Foreskin keratinocyte (primary cell): ENCODE measurements at places on chromosomes 2 and 18. TPM values are rescaled to one million over a fixed set of nuclear protein-coding genes. Genes with fewer than 3 reads are reported as not detected.

GRCh38 chr2:69652206-69652605 is 8.7 kb upstream of the AAK1 start:
- peak; percentile 98 for DNase-seq

DNA sequence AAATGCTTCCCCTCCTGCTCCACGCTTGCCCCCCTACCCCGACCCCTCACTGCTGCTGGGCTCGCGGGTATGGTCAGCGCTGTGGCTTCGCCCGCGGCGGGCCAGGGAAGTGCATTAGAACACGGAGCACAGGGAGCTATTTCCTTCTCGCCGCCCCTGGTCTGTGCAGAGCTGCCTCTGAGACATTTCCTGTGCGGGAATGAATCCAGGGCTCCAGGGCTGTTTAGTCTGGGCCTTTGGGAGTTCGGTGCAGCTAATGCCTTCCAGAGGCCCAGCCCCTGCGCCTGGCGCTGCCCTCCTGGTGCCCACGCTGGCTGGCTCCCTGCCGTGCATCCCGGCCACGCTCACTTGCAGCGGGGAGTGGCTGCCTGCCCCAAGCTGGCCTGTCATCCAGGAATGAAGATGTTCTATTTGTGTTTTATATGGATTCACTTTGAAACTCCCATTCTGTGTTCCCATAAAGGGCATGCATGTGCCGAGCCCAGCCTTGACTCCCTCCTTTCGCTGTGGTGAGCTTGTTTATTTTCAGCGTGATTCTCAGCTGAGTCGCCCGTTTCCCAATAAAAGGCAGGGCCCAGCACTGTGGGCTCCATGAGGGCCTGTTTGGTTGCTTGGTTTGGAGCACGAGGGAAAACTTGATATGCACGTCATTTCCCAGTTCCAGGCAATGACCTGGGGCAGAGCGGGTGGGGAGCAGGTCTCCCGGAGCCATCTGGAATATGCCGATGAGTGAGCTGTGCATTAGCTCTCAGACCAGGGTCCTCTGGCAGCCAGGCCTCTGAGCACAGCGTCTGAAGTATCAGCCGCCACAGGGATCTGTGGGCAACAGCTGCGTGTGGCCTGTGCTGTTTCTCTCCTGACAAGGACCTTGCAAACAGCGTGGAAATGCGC is 42.7 kb downstream of the SH3RF3 start:
- peak; percentile 15 for DNase-seq

DNA sequence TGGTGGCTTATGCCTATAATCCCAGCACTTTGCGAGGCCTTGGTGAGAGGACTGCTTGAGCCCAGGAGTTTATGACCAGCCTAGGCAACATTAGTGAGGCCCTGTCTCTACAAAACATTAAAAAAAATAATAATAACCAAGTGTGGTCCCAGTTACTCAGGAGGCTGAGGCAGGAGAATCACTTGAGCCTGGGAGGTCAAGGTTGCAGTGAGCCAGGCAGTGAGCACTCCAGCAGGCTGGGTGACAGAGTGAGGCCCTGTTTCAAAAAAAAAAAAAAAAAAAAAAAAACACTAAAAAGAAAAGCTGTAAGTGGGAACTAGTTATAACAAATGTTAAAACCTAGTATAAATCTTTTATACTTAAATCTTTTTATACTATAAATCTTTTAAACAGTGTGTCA is 146.2 kb upstream of the ITGA4 start:
- DNase-seq: no peak

DNA sequence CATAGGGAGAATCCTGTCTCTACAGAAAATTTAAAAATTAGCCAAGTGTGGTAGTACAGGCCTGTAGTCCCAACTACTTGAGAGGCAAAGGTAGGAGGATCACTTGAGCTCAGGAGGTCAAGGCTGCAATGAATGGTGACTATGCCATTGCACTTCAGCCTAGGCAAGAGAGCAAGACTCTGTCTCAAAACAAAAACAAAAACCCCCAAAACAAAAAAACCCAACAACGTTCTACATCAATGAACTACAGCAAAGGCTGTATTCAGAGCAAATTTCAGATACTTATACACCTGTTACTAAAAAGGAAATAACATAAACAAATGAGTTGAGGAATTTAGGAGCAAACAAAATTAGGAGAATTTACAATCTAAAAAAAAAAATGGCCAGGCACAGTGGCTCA is 22.6 kb downstream of the YES1 start:
- DNase-seq: no peak

DNA sequence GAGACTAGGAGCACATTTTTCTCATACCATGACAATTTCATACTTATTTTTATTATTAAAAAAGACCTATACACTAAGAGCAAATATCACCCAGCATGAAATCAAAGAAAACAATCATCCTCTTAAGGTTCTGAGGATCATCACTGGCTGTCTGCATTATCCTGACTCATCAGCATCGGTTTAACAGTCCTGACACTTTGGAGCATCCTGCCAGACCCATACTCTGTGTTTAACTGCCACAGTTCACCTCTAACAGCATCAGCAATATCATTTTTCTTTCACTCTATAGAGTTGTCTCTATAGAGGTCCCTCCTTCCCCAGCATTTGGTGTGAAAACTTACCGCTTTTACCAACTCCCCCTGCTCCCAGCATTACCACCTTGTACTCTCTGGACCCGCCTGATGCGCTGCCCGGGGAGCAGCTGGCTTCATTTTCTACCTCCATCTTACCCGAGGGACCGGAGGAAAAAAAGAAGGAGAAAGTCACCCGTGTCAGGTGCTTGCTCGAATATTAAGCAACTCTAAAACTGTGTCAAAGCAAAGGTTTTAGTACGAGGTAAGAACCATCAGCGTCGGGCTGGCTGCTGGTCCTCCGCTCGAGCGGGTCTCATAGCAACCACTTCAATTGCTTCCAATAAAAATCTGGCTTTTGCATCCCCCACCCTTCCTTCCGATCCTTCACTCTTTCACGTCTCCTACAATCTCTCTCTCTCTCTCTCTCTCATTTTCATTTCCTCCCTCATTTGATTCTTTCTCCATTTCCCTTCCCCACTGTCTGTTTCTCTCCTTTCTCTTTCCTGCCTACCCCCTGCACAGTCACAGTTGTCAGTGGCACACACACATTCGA is at the start of gene RIT2:
RIT2 (minus strand) TSS at position 610 of the 846 bp plus-strand sequence.
- DNase-seq: no peak

DNA sequence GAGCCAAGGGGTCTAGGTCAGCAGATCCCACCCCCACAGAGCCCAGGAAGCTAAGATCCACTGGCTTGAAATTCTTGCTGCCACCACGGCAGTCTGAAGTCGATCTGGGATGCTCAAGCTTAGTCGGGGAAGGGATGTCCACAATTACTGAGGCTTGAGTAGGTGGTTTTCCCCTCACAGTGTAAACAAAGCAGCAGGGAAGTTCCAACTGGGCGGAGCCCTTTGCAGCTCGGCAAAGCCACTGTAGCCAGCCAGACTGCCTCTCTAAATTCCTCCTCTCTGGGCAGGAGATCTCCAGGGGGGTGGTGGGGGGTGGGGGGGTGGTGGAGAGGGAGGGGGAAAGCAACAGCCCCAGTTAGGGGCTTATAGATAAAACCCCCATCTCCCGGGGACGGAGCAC is 419.5 kb downstream of the NUP35 start:
- DNase-seq: no peak

- DNase-seq: peak; percentile 71
Measured at GRCh38 chr2:163341426-163341825, 394.4 kb downstream of the FIGN start.

DNA sequence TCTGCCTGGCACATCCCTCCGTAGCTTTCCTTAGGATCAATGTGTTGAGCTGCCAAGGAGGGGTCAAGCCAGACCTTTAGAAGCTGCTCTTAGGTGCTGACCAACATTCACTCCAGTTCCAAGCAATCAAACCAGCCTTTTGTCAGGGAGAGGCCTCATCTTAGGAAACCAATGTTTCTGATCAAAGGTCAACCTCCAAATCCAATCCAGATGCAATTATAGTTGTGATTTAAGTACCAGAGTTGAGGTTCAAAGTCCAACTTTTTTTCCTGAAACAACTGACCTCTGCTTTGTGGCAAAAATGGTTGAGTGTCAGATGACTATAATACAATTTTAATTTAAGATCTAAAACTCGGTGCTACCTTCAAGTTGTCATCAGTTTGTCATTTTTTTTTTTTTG is 303.4 kb downstream of the ALK start:
- DNase-seq: no peak

GRCh38 chr2:181411105-181411849 is 45.9 kb upstream of the ITGA4 start:
- DNase-seq: no peak

GRCh38 chr2:129757366-129757914 is 222.0 kb upstream of the RAB6C start:
- DNase-seq: no peak

- peak; percentile 32 for DNase-seq
Measured at GRCh38 chr2:26346454-26347053, at the start of gene ADGRF3. ADGRF3 (minus strand) TSS chr2:26346789; CDS start chr2:26346234, 555 bp downstream.

DNA sequence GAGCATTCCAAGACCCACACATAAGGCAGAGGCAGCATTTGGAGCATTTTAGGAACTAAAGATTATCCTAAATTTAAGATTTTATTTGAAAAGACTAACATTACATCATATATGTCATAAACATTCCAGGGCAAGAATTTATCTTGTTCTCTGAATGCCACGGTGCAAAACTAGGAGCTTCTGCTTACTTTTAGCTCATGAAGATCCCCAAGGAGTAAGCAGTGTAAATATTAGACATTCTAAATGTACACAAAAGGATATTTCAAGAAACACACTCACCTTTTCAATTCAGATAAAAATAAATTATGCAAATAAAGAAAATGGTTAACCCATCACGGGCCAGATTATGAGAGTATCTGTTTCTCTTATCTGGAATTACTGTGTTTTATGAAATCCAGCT is 101.7 kb upstream of the ETAA1 start:
- no peak for DNase-seq

GRCh38 chr2:24402242-24403097 is 42.1 kb upstream of the ITSN2 start:
- DNase-seq: no peak

GRCh38 chr2:237309416-237309815 is 104.5 kb downstream of the COL6A3 start:
- DNase-seq: no peak

- no peak for DNase-seq
Measured at GRCh38 chr2:128016620-128017019, 11.2 kb downstream of the SAP130 start.

GRCh38 chr2:50773211-50773932 is 258.6 kb downstream of the NRXN1 start:
- DNase-seq: no peak

DNA sequence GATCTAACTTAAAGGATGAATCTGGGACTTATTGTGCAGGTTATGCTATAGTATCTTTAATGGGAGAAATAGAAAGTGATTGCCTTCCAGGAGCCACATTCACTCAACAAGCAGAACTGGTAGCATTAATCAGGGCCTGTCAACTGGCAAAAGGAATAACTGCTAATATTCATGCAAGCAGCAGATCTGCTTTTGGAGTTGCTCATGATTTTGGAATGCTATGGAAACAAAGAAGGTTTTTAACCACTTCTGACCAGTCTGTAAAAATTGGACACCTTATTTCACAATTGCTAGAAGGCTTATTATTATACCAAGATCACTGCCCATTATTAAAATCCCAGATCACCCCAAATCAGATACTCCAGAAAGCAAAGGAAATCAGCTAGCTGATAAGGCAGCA is 200.4 kb downstream of the MREG start:
- peak; percentile 63 for DNase-seq

DNA sequence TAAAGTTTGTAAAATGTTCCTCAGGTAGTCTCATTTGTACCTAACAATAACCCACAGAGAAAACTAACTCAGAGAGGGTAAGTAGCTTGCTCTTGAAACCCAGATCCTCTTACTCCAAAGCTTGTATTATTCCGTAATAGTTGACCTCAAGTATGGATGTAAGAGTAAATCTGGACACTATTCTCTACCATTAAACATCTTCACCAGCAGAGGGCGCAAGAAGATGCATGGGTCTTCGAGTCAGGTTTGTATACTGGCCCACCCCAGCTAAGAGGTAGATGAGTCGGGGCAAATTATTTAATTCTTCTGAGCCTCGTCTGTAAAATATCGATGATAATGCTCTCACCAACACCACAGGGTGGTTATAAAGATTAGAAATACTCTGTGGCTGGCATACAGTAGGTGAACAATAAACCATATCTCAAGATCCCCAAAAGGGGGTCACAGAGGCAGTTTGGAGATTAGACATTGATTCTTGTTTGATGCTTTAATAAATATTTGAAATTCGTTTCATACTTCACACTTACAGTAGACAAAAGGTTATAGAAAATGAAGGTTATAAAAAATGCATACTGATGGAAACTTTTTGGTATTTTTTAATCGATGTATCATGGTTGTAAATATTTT is 3.5 kb upstream of the CABLES1 start:
- no peak for DNase-seq

GRCh38 chr2:110770404-110770958 is 38.1 kb downstream of the ACOXL start:
- DNase-seq: peak; percentile 1

DNA sequence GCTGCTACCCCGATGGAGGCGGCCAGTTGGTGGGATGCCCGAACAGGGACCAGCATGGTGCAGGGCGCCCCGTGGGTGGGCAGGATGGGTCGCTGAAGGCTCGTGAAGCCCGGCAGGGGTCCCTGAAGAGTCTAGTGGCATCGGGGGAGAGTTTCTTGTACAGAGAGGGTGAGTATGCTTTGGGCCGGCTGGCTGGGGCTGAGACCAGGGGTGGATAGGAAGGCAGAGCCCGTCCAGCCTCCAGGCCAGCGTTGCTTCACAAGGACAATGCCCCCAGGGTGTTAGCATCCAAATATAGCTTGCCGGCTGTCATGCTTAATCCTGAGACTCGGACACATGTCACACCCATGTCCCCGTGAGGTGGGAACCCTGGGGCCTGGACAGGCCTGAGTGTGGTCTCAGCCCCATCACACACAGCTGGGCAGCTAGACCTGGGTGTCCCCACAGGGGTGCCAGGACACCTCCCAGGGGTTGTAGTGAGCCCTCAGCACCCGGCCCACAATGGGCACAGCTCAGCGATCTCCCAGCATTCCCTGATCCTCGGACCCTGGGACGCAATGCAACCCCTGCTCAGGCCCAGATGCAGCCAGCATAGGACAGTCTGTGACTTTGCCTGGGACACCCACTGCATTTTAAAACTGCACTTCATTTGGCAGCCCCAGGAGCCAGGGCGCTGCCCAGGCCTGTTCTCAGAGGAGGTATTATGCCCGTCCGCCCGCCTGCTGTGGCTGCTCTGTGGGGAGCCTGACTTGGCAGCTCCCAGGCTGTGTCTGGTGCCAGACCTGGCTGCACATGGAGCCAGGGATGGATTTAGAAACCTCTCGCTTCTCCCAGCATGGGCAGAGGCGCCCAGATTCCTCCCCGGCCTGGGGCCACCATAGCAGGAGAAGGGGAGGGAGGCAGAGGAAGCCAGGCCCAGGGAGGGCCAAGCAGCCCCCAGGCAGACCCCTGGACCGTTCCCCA is 36.4 kb downstream of the RAMP1 start:
- peak; percentile 29 for DNase-seq

- DNase-seq: no peak
Measured at GRCh38 chr2:29011418-29012060, 30.4 kb downstream of the TOGARAM2 start.

- no peak for DNase-seq
Measured at GRCh38 chr2:36411962-36412444, 56.4 kb downstream of the CRIM1 start.

The ASB18 gene
- total RNA-seq: not detected in 2 replicates

The AGXT gene
- total RNA-seq: not detected in 2 replicates

The SESTD1 gene
- total RNA-seq: 15.2 and 23.2 TPM in 2 replicates

The KATNAL2 gene
- total RNA-seq: 0.95 and 1.3 TPM in 2 replicates

The CIAO1 gene
- total RNA-seq: 59.5 and 63.9 TPM in 2 replicates

The BCL11A gene
- total RNA-seq: 7.1 and 7.2 TPM in 2 replicates

The ABHD1 gene
- total RNA-seq: not detected in 2 replicates

The EML6 gene
- total RNA-seq: 0.61 and 0.63 TPM in 2 replicates
